ENCODE measurements at places on chromosomes 4 and X.

GRCh38 chr4:8317474-8317873 is 47.9 kb downstream of the HTRA3 start:
- DNase-seq, result no peak

GRCh38 chr4:23775694-23776093 is 114.2 kb downstream of the PPARGC1A start:
- DNase-seq, result no peak

DNA sequence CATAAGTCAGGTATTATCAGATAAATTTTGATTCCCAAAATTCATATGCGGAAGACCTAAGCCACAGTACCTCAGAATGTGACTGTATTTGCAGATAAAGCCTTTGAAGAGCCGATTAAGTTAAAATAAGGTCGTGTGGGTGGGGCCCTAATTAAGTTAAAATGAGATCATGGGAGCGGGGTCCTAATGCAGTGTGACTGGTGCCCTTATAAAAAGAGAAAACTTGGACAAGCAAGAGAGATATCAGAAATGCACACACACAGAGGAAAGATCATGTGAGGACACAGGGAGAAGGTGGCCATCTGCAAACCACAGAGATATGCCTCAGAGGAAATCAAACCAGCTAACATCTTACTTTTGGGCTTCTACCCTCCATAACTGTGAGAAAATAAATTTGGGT is 236.1 kb downstream of the FBXO8 start:
- DNase-seq, result no peak

DNA sequence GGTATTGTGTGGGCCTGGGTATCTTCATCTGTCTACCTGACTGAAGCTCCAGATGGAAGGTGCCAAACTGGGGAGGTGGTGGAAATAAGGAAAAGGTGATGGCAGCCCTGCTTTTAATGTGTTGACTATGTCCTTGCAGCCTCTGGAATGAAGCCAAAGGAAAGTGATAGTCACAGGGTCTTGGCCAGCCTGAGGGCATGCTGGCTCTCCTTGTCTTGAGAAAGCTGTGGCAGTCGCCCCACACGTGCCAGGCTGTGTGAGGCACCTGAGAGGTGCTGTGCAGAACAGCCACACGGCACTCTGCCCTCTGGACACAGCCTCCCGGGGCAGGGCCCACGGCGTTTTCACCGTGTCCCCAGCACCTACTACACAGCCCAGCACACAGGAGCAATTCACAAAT is 77.6 kb downstream of the NAT8L start:
- no peak for DNase-seq

DNA sequence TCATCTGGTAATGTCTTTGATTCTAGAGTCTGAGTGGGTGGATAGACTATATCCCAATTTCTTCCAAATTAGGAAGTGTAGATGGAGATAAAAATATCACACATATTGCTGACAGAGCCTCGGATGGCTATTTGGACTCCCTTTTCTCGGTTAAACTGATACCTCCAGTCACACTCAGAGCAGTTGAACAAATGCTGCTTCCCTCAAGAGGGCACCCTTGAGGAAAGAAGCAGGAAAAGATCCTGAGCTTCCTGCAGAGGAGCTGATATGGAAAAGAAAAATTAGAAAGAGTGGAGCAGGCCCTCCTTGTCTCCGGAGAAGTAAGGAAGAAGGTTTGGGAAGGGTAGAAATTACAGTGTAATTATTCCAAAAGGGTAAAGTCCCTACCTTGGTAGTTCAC is 96.2 kb upstream of the CCSER1 start:
- DNase-seq, result no peak

DNA sequence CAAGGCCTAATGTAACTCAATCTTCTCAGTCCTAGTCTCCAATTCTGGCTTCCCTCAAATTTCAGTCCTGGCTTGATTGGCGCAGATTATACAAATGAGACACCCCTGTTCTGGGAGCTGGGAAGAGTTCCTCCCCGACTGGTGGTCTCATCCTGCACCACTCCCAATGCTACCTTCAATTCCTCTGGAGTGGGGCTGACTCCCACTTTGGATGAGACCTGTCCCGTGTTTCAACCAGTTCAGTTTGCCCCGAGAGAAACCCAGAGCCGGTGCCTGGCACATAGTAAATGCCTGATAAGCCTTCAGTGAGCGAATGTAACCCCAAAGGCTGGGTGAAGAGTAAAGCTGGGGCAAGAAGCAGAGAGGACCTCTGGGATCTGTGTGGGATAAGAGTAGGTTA is 4.0 kb upstream of the SYP start:
- DNase-seq, result no peak

DNA sequence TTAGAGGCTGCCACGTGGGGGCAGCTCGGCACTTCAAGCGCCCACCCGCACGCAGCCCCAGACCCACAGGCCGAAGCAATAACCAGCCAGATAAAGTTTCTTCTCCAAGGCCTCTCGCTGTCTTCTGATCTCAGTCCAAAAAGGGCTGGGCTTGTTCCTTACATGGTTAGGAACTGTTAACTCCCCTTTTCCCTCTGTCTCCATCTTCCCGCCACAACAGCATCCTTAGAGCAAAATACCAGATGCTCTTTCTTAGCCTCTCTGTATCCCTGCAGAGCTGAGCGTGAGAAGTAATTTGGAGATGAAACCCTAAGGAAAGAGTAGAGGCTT is 23.4 kb upstream of the KIAA1210 start:
- DNase-seq, result no peak

GRCh38 chrX:133749951-133750350 is 235.4 kb downstream of the GPC3 start:
- DNase-seq, result no peak

- DNase-seq, result no peak
Observed at GRCh38 chrX:1717373-1717772, 102.5 kb downstream of the ASMT start.

DNA sequence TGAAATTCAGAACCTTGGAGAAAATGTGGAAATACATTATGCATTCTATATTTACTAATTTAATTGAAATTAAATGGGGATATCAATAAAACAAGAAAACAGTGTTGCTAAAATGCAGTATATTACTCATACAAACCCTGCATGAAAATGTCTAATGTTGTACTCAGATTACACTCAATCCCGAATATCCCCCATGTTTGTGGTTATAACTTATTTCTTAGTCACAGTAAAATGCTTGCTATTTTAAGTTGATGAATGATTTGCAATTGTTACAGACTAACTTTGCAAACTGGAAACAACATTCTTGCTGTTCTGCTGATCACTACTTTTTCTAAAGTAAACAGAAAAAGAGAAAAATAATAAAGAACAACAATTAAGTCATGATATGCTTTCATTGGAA is 33.1 kb upstream of the ANXA10 start:
- DNase-seq, result no peak

GRCh38 chr4:163048447-163048846 is 118.2 kb downstream of the NAF1 start:
- no peak for DNase-seq

DNA sequence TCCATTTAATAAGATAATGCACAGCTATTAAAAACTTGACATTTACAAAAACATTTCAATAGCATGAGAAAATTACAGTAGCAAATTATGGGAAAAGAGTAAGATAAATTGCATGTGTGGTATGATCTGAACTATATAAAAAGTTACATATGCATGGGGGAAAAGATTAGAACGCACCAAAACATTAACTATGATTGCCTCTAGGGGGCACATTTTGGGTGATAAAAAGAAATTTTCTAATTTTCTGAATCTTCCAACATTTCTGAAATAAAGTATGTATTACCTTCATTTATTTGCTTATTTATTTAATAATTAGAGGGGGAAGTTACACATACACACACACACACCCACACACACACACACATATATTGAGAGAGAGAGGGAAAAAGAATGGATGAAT is 19.6 kb upstream of the KDM5C start:
- no peak for DNase-seq

- no peak for DNase-seq
Observed at GRCh38 chr4:306551-306961, 1.3 kb upstream of the ZNF732 start.

DNA sequence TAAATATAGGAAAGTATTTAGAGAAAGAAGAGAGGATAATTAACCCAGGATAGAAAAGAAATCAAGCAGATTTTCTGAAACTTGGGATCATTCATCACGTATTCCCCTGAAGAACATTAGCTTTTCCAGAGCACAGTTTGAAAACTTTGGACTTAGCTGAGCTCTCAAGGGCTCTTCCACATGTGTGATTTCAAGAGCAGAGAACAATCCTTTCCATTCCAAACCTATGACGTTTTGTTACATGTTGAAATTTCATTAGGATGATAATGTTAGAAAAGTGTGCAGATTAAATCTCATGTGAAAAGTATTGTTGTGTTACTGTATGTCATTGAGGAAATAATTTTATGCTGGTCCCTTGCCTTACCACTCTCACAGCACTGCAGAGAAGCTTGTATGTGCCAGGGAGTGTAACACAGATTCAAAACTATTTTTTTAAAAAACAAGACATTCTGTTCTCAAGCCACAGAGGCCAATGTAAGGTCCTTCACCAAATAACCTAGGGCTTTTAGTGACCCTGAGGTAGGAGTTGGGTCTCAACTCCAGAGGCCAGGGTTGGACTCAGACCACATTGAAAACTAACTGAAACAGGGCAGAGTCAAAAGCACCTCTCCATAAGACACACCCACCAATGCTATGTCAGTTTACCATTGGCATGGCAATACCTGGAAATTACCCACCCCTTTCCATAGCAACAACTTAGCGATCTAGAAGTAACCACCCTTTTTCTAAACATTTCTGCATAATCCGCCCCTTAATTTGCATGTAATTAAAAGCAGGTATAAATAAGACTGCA is 141.3 kb downstream of the ANXA5 start:
- no peak for DNase-seq

DNA sequence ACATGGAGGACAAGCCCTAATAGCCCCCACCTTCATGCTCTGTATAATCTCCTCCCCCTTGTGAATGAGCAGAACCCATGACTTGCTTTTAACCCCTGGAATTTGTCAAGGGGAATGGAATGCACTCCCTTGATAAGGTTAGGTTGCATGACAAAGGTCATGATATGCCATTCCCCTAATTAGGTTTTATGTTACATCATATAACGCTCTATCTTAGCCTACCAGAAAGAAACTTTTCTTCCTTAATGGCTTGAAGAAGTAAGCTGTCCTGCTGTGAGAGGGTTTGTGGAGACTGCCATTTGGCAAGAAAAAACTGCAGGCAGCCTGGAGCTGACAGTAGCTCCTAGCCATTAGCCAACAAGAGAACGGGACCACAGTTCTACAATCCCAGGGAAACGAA is 399.8 kb upstream of the MAD2L1 start:
- DNase-seq, result no peak

GRCh38 chr4:47084111-47084510 is 52.7 kb downstream of the GABRB1 start:
- no peak for DNase-seq

- no peak for DNase-seq
Observed at GRCh38 chr4:88188738-88189417, 30.4 kb upstream of the ABCG2 start.

DNA sequence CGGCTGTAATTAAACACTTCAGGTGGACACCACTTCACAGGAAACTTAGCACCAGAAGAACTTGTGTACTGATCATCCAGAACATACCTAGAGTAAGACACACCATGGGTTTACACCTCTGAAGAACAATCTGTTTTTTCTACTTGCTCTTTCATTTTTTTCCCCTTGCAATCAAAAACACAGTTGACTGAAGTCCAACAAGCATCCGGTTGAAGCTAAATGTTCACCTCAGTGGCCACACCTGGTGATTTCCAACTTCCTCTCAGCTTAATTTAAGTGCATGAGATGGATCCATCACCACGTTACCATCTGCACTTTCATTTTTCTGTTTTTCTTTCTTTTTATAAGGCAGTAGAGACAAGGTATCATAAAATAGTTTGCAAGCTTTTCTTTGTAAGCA is 4.9 kb upstream of the TXK start:
- peak; percentile 67 for DNase-seq

DNA sequence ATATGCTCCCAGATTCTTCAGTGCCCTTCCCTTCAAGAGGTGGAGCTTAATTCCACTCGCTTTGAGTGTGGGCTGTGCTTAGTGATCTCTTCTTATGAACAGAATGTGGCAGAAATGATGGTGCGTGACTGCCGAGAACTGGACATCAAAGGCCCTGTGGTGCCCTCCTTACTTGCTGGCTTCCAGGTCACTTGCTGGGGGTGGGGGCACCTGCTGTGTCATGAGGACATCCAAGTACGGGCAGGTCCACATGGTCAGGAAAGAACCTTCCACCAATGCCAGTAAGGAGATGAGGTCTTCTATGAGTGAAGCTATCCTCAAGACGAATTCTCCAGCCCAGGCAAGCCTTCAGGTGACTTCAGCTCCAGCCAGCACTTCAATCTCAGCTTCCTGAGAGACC is 95.8 kb downstream of the FAM53A start:
- no peak for DNase-seq

DNA sequence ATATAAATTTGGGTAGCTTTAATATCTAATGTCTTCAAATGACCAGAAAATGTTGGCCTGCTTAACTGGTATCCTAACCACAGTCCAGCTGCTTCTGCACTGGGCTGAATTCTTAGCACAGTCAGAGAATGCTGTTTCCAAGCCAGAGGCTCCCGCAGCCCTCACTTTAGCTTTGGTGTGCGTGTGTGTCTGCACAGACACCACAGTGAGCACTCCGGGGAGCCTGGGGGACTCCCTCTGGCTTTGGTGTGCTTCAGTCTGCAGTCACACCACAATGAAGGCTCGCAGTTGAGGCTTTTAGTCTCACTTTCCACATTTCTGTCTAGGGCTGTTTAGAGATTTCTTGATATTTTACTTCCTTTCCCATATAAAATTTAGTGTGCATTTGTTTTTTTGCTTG is 53.6 kb downstream of the APOO start:
- DNase-seq, result no peak

DNA sequence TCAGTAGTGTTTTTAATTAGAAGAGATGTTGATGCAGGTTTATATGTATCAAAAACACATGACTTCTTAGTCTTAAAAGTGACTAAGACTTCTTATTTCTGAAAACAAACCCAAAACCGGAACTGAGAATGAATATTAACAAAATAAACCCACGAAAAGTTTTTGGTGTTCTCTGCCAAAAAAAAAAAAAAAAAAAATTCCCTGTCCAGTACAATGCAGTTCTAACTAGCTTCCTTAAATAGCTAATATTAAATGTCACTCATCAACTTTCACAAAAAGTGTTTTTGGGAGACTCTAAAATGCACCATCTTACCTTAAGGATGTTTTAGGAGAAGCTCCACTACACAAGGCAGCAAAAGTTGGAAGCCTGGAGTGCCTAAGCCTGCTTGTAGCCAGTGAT is 2.0 kb downstream of the ANKRD37 start:
- no peak for DNase-seq

- no peak for DNase-seq
Observed at GRCh38 chr4:25892796-25893195, 21.2 kb upstream of the SMIM20 start.

- DNase-seq, result no peak
Observed at GRCh38 chr4:62644372-62644771, 1444.2 kb downstream of the ADGRL3 start.

Measured in CD4-positive, alpha-beta memory T cell (primary cell).